ENCODE measurements at places on chromosomes 11 and 22.

- no peak for DNase-seq
Measured at GRCh38 chr11:18455686-18456372, at the start of gene LDHAL6A. Gene LDHAL6A, plus strand, starts transcription at chr11:18455856. Its CDS starts 825 bp downstream, at chr11:18456681.

GRCh38 chr22:49645791-49646550, 181.7 kb downstream of the BRD1 start:
- no peak for DNase-seq

DNA sequence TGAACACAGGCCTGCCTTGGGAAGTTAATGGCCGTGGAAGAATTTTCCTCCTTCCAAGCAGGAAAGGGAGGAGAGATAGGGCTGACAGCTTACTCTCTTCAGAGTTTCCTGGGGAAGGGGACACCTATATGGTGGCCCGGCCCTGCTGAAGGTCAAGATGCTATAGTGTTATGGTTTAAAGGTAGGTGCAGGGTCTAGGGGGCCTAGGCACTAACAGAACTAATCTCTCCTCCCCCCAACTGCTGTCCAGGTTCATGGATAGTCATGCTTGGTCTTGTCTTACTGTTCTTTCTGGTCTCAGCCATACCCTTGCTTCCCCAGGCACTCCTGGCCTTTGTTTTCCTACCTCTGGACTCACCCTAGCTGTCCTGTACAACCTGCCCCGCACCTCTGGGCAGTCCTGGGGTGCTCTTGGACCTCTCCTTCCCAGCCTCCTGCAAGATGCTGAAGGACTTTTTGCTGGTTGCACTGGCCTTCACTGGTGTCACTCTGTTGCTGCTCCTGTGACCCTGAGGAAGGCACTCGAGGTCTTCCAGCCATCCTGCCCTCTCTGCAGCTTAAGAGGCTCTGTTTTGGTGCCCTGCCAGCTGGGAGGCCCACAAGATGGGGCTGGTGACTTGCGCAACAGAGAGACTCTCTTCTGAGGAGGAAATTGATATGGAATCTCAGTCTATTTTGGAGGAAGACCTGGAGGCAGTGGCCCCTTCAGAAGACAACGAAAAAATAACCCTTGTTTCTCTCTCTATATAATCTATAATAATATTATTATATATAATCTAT, 17.9 kb downstream of the SEC14L3 start:
- DNase-seq, result no peak

GRCh38 chr11:88202498-88202897, 27.3 kb upstream of the RAB38 start:
- no peak for DNase-seq

GRCh38 chr22:47846206-47846605, 1083.8 kb downstream of the TBC1D22A start:
- no peak for DNase-seq

GRCh38 chr11:13745165-13745564, 76.7 kb downstream of the FAR1 start:
- no peak for DNase-seq

DNA sequence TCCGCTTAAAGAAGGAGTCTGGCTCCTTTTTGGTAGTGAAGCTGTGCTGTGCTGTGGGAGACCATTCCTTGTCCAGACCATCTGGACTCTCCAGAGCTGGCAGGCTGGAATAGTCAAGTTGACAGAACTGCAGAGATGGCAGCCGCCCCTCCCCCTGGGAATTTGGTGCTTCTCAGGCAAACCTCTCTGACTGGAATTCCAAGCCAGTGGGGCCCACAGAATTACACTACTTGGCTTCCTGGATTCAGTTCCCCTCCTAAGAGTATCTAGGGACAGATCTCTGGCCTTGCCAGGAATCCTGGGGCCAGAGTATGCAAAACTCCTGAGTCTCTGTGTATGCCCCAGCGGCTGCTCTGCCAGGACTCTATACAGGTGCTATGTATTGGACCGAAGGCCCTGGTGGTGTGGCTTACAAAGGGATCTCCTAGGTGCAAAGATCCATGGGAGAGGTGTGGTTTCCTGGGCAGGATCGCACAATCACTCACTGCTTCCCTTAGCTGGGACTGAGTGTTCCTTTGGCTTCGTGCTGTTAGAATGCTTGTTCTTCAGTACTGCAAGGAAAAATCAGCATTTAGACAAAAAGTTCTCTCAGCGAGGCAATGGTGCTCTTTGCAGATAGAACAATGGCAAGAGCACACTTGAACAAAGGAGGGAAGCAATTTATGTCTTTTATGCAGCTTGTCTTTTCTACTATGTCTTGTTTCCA, 86.8 kb downstream of the PRMT3 start:
- DNase-seq, result no peak

- no peak for DNase-seq
Measured at GRCh38 chr11:2202900-2203439, 31.4 kb upstream of the TH start.

GRCh38 chr11:92425127-92425526, 200.5 kb downstream of the FAT3 start:
- DNase-seq, result no peak

DNA sequence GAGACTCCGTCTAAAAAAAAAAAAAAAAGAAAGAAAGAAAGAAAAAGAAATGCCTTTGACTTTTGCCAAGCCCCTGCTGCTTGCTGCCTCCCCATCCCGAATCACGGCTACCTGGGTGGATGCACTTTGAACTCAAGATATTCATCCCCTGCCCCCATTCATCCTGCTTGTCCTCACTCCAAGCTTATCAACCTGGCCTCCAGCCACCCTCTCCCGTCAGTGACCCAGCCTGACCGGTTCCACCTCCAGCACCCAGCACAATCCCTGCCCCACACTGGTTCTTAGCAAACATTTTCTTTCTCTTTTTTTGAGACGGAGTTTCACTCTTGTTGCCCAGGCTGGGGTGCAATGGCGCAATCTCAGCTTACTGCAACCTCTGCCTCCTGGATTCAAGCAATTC, 44.4 kb downstream of the CYTH4 start:
- no peak for DNase-seq

DNA sequence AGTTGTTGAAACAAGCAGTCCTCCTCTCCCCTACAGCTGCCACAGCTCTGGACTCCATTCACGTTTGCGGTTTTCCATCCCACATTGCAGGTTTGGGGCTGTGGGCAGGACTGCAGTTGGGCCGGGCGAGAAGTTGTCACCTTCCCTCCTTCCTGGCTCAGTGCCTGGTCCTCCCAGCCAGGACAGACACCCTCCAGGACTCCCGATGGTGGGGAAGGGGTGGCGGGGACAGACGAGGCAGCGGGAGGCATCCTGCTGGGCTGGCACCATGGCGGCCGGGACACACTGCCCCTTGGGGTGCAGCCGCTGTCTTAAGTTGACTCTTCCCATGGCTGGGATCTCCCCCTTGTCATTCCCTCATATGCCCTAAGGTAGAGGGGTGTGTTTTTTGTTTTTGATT, 615.2 kb downstream of the BRD1 start:
- DNase-seq, result no peak

DNA sequence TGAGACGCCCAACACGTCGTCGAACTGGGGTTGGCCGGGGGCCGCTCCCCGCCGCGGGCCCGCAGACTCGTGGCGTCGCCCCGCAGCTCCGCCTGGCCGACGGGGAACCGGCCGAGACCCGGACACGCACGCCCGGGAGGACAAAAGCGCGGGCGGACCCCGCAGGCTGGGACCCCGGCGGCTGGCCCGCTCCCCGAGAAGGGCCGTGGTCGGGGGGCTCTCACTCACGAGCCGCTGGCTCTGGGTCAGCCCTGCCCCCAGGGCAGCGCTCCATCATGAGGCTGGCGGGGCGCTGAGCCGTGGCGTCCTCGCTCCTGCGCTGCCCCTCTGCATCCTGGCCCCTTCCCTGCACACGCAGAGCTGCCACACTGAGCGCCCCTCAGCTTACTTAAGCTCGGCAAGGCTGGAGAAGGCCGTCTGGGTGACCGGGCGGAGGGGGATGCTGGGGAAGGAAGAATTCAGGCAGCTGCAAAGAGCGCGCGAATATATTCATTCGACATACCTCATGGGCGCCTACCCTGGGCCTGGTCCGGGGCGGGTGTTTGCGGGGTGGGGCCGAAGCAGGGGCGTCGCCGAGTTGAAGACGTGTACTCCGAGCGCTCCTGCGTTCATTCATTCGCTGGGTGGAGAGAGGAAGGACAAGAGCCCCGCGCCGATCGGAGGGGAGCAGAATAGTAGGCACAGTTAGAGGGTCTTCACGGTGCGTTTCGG, 579 bp upstream of the CYB5R2 start:
- DNase-seq, result no peak

GRCh38 chr11:17211286-17211685, 3.5 kb upstream of the PIK3C2A start:
- DNase-seq, result no peak

DNA sequence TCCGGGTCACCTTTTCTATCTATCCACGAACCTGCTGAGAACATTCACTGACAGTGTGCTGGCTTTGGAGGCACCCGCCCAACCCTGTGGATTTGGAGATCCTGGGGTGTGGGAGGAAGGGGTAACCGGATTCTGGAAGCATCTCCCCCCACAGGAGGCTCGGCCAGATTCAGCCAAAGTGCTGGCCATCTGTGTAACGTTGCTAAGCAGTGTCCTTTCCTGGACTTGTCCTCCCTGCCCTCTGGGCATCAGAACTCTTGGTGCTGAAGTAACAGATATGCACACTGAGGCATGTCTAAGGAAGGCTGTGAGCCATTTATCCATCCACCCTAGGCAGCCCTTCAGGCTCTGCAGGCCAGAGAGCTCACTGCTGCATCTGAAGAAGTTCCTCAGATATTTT, 85.7 kb downstream of the SNX19 start:
- no peak for DNase-seq

DNA sequence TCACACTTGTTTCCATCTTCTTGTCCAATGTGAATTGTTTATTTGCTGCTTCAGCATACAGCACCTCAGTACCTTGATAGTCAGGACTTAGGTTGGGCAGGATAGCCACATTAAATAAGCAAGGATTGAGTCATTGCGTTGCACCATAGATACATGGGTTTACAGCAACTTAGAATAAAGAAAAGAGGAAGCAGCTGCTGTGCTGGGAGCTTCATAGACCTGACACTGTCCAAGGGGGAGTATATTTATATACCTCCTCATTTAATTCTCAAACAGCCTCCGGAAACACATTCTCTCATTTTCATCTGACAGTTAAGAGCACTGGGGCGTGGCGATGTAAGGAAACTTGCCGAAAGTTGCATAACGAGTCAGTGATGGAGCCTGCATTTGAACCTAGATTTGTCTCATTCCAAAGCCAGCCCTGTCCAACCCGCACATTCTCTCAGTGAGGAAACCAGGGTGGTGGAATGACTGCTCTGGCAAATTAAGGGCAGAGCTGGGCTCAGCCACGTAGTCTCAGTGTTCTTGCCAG, 42.2 kb downstream of the UBASH3B start:
- no peak for DNase-seq

- DNase-seq, result no peak
Measured at GRCh38 chr11:11788063-11788710, 53.6 kb upstream of the USP47 start.

DNA sequence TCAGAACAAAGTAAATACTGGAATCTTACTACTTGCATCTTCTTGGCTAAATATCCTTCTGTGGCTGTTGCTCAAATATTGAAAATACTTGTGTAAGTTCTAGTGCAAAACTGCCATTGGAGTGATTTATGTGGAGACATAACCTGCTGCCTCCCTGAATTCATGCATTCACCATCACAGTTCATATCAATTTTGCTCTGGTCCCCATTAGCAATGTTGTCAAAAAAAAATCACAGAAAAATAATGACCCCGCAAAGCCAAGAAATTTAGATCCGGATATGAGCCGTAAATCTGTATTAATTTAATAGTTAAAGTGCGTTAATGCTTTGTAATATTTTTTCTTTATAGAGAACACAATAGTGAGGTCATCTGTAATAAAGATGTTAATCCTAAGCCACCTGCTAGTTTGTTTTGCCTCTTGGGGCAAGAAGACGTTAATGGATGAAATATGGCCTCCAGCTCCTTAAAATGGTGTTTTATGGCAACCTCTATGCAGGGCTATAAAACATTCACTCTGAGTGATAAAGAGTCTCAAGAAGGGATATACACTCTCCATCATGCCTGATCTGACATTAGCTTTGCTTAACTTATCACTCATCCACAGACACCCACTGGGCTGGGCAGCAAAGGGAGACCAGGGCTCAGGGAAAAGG, 255.9 kb downstream of the INSC start:
- no peak for DNase-seq

DNA sequence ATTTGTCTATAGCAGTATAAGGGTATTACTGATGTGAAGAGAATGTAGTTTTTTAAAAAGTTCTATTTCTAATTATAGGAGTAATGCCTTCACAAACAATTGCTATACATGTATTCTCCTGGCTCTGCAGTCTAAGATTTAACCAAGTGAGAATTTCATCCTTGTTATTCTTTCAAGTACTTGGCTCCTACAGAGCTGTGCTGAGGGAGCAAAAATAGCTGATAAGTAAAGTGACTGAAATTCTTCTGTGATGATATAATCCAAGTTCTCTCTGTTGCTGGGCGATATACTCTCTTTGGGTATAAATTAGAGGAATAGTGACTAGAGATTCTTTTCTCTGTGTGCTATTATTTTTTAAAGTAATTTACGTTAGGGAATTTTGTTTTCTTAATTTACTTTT, 68.0 kb downstream of the PGR start:
- DNase-seq, result no peak

Data from activated naive CD8-positive, alpha-beta T cell treated with anti-CD3 and anti-CD28 coated beads, Interleukin-2, amount 50 U/mL, for 16 hours (primary cell).